SJSA1 (cell line): ENCODE measurements at places on chromosomes 2 and 18. TPM values are rescaled to one million over a fixed set of nuclear protein-coding genes. Genes with fewer than 3 reads are reported as not detected.

The PROKR1 gene
- 0.03 TPM in 1 of 2 replicates, not detected in the other for total RNA-seq

The CHRNA1 gene
- total RNA-seq, result 0.16 TPM in 1 of 2 replicates, not detected in the other

The GAD1 gene
- 0.21 and 2.8 TPM in 2 replicates for total RNA-seq

The EDAR gene
- not detected in 2 replicates for total RNA-seq

The C1QL2 gene
- total RNA-seq, result not detected in 2 replicates

The TRIM54 gene
- not detected in 2 replicates for total RNA-seq

The LANCL1 gene
- 28.6 and 38.1 TPM in 2 replicates for total RNA-seq

The UGT1A10 gene
- not detected in 2 replicates for total RNA-seq

The DSG4 gene
- not detected in 2 replicates for total RNA-seq

The MYCN gene
- total RNA-seq, result 1.2 and 3.7 TPM in 2 replicates

The FLACC1 gene
- 0.58 and 0.75 TPM in 2 replicates for total RNA-seq

The EHD3 gene
- total RNA-seq, result 3.0 and 8.1 TPM in 2 replicates

The GPR35 gene
- total RNA-seq, result 0.13 TPM in 1 of 2 replicates, not detected in the other

The SERTAD2 gene
- total RNA-seq, result 19.5 and 21.4 TPM in 2 replicates

The FHOD3 gene
- total RNA-seq, result 0.53 TPM in 1 of 2 replicates, not detected in the other

The GKN1 gene
- not detected in 2 replicates for total RNA-seq

The ROCK1 gene
- 26.4 and 43.0 TPM in 2 replicates for total RNA-seq

The CD207 gene
- total RNA-seq, result not detected in 2 replicates

The SRD5A2 gene
- total RNA-seq, result not detected in 2 replicates

The GTF2A1L gene
- total RNA-seq, result 0.11 TPM in 1 of 2 replicates, not detected in the other

The HOXD12 gene
- 0.13 TPM in 1 of 2 replicates, not detected in the other for total RNA-seq

The OR6B2 gene
- total RNA-seq, result not detected in 2 replicates

The DSC2 gene
- total RNA-seq, result 1.3 and 1.6 TPM in 2 replicates

The TDRD15 gene
- total RNA-seq, result not detected in 2 replicates

The IL1R2 gene
- 0.16 TPM in 1 of 2 replicates, not detected in the other for total RNA-seq

The RUFY4 gene
- not detected in 2 replicates for total RNA-seq

The PAX8 gene
- total RNA-seq, result not detected in 2 replicates

The TMEM247 gene
- not detected in 2 replicates for total RNA-seq

The YWHAQ gene
- 369 and 491 TPM in 2 replicates for total RNA-seq

The CRYGC gene
- total RNA-seq, result not detected in 2 replicates

The UCN gene
- 0.21 and 6.8 TPM in 2 replicates for total RNA-seq
